ENCODE measurements at places on chromosomes 1 and 21. TPM values are rescaled to one million over a fixed set of nuclear protein-coding genes. Genes with fewer than 3 reads are reported as not detected.
A peak's percentile ranks its signal among the peaks of the same experiment; 100 is the strongest.

The TMIGD3 gene
- total RNA-seq: 0.64 TPM

The AQP10 gene
- 0.27 TPM for total RNA-seq

The CR2 gene
- not detected for total RNA-seq

The DNAH14 gene
- total RNA-seq: 5.5 TPM

DNA sequence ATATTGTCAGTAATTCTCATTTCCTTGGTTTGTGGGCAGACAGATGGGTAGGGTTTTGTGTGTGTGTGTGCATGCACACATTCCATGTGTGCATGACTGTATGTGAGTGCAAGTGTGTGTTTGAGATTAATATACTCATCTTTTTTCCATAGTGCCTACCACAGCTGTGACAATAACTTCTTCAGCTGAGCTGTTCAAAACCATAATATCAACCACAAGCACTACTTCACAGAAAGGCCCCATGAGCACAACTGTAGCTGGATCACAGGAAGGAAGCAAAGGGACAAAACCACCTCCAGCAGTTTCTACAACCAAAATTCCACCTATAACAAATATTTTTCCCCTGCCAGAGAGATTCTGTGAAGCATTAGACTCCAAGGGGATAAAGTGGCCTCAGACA lies 149.3 kb downstream of the ADGRL2 start:
- DNase-seq: no peak

GRCh38 chr21:15164678-15165303 lies 100.0 kb upstream of the NRIP1 start:
- no peak for DNase-seq

DNA sequence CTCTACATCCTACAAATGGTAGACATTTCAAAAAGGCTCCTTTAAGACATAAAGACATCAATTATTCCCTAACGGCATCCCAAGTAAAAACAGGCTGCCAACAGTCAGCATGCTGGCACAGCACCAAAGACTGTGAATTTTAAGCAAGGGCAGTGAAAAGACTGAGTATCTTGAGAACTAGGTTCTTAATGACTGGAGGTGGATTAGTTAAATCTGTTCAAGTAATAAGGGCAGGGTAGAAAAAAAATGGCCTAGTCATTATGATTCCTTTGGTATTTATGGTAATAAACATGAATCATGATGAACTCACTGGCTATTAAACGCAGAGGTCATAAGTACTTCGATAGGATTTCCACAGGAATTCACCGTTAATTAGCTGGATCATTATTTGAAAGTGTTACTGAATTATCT lies 75.2 kb downstream of the KIFAP3 start:
- DNase-seq: peak; percentile 40

DNA sequence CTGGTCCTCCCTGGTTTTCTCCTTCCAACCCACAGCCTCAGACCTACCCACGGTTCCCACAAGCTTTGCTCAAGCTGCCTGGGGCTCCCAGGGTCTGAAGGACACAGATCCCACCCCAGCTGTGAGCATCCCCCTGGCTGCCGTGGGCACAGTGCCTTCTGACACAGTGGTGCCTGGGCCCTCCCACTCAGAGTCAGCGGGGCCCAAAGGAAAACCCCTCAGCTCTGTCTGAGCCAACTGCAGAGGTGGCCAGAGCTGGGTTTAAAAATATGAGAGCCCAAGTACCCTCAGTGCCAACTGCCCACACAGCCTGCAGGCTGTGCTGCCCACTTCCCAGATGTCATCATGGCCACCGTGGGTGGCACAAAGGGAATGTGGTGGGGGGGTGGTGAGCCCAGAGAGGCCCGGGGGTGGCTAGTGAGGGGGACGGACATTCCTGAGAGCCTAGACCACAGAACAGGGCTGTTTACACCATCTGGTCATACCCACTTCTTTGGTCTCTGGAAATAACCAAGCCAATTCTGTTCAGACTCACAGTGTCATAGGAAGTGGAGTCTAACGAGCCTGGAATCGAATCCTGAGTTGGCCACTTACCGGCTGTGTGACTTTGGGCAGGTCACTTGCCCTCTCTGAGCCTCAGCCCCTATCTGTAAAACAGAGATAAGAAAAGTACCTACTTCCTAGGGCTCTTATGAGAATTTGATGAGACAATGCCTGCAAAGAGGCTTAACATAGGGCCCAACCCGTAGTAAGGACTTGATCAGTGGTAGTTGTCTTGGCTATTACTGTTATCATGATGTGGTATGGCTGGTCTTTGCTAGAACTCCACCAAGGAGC lies 85.5 kb downstream of the CAMK2N1 start:
- DNase-seq: no peak

All from left ventricle myocardium superior (tissue), 1 donor.